CD4-positive, alpha-beta T cell treated with Interleukin-1 beta for 1 hour (primary cell): ENCODE measurements at places on chromosomes 13 and 19.

- no peak for DNase-seq
Observed at GRCh38 chr19:29532097-29532496, 6.3 kb downstream of the VSTM2B start.

DNA sequence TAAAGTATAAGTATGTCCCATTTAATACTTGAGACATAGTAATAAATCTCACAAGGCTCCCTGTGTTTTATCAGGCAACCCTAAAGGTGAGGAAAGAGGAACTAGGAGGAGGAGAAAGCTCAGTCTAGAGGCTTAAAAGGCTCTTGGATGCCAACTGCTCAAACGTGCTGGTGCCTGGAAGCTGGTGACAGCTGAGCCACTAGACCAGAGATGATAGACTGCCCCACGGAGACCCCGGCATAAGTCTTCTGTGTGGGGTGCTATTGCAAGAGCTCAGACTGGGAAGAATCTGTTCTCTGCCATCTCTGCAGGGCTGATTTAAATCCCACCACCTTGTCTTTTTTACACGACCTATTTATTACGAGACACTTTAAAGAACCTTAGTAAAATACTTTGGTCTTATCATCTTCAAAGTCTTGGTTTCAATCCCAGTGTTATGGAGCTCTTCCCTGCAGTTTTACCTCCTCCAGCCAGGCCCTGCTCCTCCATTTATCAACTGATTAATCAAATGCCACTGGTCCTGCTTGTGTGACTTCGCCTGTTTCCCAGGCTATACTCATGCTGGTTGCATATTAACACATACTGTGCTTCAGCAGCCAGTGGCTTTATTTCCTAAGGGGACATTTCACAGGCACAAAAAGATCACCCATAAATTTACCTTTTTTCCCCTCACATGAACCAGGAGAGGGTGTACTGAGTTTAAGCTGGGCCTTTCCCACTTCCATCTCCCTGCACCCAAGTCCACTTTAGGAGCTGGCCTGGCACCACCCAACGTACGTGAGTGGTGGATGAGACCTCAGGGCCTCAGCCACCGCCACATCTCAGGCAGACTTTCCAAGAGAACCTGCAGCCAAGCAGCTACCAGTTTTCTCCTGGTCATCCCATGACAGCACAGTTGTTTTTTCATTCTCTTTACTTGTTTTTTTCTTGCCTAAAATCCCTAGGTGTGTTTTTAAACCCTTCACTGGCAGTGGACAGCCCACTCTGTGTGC lies 7.8 kb upstream of the ATP12A start:
- no peak for DNase-seq

GRCh38 chr19:15248648-15249527 lies 16.6 kb upstream of the EPHX3 start:
- no peak for DNase-seq

DNA sequence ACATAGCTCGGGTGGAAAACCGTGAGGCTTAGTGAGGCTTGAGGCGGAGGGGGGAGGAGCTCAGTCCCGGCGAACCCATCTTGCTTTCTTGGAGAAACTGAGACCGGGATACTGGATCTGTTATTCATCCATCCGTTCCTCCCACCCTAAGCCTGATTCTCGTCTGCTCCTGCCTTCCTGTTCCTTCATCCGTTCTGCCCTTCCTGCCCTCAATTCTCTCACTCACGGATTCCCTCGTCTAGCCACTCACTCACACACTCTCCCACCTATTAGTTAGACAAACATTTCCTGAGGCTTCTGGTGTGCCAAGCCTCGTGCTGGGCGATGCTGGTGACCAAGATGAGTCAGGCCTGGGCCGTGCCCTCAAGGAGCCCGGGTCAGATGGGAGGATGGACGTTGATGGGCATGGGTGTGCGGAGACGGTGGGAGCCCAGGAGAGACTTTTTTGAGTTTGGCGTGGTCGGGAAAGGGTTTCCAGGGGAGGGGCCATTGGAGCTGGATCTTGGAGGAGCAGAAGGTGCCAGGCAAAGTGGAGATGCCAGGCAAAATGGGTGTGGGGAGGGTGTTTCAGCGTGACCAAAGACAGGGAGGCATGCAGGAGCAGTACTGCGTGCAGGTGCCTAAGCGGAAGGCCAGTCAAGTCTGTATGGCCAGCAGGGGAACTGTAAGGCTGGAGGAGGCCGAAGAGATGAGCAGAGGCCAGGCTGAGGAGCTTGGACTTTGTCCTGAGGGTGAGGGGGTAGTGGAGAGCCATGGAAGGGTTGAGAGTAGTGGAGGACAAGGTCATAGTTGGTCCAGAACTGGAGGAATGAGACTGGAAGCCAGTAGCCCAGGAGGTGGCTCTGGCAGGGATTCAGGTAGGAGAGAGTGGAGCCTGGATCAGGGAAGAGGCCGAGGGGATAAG lies 7.4 kb upstream of the CNFN start:
- no peak for DNase-seq

DNA sequence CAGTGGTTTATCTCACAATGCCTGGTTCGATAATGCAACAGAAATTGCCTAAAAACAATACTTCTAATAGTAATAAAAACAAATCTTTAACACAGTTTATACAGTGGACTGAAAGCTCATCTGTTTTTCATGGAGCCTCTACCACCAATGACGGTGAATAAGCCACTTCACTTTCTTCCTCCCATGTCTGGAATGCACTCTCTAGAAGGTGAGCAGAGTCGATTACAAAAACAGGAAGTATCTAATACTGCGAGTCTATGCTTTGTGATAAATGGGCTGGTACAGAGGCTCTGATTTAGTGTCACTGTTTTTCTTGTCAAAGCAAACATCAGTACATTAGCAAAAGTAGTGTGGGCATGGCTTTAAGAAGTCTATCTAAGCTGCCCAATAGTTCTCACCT lies 1348.6 kb upstream of the SLC10A2 start:
- no peak for DNase-seq

DNA sequence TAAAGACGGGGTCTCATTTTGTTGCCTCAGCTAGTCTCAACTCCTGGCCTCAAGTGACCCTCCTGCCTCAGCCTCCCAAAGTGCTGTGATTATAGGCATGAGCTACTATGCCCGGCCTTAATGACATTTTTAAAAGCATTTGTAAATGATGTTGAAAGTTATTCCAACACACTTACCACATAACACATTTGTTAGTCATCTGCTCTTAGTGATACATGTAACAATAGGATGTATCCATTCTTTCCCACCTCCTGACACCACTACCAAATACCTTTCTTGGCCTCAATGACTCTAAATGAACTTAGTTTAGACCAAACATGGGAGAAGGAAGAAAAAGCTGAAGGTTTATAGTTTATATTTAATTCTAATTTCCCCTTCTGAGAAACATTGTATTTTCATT lies 59.8 kb upstream of the MEDAG start:
- DNase-seq = no peak

GRCh38 chr19:18803550-18804138 lies 12.5 kb upstream of the COMP start:
- no peak for DNase-seq

DNA sequence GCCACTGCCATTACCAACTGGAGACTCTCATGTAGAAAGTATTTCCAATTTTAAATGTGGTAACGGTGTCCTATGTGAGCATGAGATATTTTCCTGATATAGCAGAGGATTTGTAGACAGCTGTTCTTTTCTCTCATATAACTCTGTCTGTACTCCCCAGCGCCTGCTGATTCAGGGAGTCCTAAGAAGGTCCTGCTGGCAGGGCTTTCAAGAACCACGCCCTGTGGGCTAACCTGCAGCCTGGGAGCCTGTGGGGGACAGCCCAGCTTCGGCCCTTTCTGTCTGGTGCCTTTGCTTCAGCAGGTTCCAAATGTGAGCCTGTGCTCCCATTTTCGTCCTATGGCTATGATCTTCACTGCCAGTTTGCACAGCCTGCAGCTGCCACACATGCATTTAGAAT lies 316.8 kb downstream of the ATP8A2 start:
- DNase-seq = no peak

GRCh38 chr13:46684287-46685001 lies 112.5 kb downstream of the ESD start:
- no peak for DNase-seq

GRCh38 chr13:24087605-24088225 lies 72.8 kb upstream of the SPATA13 start:
- no peak for DNase-seq

DNA sequence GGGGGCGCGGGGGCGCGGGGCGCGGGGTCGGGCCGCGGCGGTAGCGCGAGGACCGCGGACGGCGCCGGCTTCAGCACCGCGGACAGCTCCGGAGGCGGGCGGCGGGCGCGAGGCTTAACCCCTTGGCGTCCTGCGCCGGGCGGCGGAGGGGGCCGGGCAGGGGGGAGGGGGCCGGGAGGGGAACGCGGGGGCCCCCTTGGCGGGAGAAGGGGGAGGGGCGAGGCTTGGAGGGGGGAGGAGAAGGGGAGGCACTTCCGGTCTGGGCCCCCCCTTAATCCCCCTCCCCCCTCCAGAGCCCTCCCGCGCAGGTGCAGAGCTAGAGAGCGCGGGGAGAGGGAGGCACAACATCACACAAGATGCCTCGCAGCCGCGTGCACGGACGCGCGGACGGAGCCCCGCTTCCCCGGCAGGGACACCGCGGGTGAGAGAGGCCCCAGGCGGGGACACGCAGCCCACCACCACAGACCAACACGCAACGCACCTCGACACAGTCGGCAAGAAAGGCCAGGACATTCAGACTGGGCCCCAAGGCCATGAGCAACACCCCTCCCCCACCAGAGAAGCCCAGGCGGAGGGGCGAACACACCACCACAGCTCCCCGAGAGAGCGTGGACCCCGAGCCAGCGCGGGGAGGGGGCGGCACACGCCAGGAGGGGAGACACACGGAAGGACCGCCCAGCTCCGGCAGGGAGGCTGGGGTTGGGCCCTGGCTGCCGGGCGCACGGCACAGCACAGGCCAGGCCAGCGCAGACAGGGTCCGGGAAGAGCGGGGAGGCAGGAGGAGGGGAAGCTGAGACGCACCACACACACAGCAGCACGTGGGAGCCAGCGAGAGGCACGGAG lies 24.1 kb downstream of the SHANK1 start:
- DNase-seq = no peak

DNA sequence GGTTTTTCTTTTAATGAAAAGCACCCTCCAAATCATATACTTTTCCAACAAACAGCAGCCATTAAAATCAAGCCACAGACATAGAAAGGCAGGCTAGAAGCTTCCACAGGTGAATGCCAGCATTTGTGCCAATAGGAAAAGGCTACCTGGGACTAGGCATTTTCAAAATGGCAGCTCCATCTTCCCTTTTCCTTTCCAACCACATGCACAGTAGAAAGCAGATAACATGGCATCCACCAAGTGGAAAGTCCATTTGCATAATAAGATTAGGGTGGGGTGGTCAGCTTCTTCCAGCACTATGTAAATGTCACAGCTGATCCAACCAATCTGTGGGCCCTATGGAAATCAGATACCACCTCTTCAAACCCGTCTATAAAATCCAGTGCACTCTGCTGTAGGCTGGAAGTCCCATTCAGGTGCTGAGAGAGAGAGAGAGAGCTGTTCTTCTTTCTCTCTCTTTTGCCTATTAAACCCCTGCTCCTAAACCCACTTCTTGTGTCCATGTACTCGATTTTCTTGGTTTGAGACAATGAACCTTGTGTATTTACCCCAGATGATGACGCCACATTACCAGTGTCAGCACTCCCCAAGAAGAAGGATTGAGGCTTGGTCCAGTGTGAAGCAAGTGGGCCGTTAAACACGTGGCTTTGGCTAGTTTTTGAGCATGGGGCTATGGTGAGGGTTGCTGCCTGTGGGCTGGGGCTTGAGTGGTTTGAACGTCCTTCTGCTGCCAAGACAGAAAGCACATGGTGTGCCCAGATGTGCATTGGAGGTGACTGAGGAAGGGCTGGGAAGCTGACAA lies 24.2 kb upstream of the IGFL1 start:
- no peak for DNase-seq

DNA sequence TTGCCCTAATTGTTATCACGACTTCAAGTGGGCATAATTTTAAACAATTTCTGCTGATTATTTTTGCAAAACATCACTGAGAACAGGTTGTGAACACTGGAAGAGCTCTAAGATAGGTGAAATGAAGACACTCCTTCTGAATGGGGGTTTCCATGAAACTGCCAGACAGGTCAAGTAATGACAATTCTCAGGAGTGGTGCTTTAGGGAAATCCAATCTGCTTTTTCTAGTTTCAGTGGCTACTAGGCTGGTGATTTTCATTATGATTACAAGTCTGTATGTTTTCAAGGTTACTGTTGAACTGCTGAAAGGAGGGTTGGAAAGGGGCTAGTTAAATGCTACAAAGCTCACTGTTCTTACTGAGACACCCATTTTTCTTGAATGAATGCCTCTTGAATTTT lies 1724.2 kb downstream of the PCDH9 start:
- no peak for DNase-seq

- peak; percentile 42 for DNase-seq
Observed at GRCh38 chr19:38095411-38096308, 128.4 kb downstream of the DPF1 start.

DNA sequence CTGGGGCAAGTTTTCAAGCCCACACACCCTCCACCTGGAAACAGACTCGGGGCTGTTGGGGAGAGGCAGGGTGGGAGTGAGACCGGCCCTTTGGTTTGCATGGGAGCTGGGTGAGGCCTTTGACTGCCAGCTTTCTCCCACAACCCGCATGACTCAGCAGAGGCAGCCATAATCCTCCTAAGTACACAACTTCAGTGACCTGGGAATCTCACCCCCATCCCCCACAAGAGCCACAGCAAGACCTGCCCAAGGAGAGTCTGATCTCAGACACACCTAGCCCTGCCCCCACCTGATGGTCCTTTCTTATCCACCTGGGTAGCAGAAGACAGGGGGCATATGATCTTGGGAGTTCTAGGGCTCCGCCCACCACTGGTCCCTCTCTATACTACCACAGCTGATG lies 1615.4 kb downstream of the EFNB2 start:
- DNase-seq = no peak

DNA sequence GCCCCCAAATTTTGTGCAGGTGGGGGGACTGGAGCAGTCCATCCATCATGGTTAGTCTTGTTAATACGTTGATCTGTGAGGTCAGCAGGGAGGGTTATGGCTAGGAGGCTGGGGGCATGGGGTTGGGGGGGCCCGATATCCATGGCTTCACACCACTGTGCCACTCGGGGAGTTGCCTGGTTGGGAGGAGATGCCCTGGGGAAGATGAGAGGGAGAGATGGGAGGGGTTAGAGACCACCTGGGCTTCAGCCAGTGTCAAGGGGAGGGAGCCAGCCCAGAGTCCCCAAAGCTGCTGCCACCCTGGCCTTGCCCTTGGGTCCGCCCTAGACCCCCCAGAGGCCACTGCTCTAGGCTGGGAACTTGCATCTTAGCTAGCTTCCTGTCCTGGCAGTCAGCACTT lies 1.8 kb upstream of the DMPK start:
- DNase-seq = no peak

- DNase-seq = no peak
Observed at GRCh38 chr19:23460656-23461055, 65.4 kb upstream of the ZNF91 start.

GRCh38 chr13:75404726-75405125 lies 77.2 kb downstream of the TBC1D4 start:
- no peak for DNase-seq

- peak; percentile 92 for DNase-seq
Observed at GRCh38 chr19:1173845-1174809, at the start of gene SBNO2. SBNO2 (minus strand) TSS chr19:1174268; CDS start chr19:1154276, 19,992 bp downstream.

GRCh38 chr19:32368787-32369186 lies 23.4 kb downstream of the ZNF507 start:
- no peak for DNase-seq

- DNase-seq = no peak
Observed at GRCh38 chr13:27920677-27921420, 1.0 kb downstream of the PDX1 start.

- peak; percentile 22 for DNase-seq
Observed at GRCh38 chr19:58355908-58356765, 2.8 kb upstream of the A1BG start.

- DNase-seq = no peak
Observed at GRCh38 chr13:62643007-62643483, 1227.4 kb upstream of the PCDH20 start.

- no peak for DNase-seq
Observed at GRCh38 chr19:18776736-18777135, 14.4 kb downstream of the COMP start.
